ENCODE measurements at places on chromosomes 5 and 9. TPM values are rescaled to one million over a fixed set of nuclear protein-coding genes. Genes with fewer than 3 reads are reported as not detected.

GRCh38 chr9:132703336-132703735 lies 33.1 kb downstream of the GTF3C4 start:
- no peak overlapping the region for H3K27ac ChIP-seq
- H3K27me3 ChIP-seq: no peaks in the 10 kb centered on the region
- DNase-seq: no peak
- no peaks in the 10 kb centered on the region for H3K36me3 ChIP-seq
- H3K4me3 ChIP-seq: no peak overlapping the region

The PELO gene
- total RNA-seq: 8.5 TPM

DNA sequence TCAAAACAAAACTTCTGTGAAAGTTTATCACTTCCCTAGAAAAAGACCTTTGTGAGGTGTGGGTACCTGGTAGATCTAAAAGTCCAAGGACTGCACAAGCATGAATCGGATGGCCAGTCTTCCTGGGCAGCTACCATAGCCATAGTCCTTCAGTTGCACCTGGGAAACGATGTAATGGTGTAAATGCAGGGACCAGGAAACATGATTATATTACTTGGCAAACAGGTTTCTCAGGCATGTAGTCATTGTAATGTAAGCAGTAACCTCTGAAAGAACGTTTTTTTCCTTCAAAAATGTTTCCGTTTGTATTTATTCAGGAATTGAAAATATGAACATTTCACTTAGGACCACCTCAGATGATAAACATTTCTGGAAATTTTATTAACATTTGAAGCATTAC lies 433.4 kb downstream of the DTWD2 start:
- DNase-seq: no peak
- no peaks in the 10 kb centered on the region for H3K27me3 ChIP-seq
- no peak overlapping the region for H3K27ac ChIP-seq
- no peaks in the 10 kb centered on the region for H3K4me1 ChIP-seq

- no peak overlapping the region for H3K27ac ChIP-seq
- H3K27me3 ChIP-seq: no peaks in the 10 kb centered on the region
- no peaks in the 10 kb centered on the region for H3K36me3 ChIP-seq
- no peak overlapping the region for H3K4me3 ChIP-seq
- DNase-seq: no peak
These were observed 18.3 kb upstream of the MUSK start for GRCh38 chr9:110650261-110650660.

GRCh38 chr5:71830681-71831539 lies 111.8 kb downstream of the CARTPT start:
- no peaks in the 10 kb centered on the region for H3K27me3 ChIP-seq
- no peaks in the 10 kb centered on the region for H3K36me3 ChIP-seq
- H3K4me3 ChIP-seq: no peak overlapping the region
- H3K4me1 ChIP-seq: no peaks in the 10 kb centered on the region

All from neural progenitor cell (in vitro differentiated cells).